ENCODE measurements at places on chromosomes 12 and 14. TPM values are rescaled to one million over a fixed set of nuclear protein-coding genes. Genes with fewer than 3 reads are reported as not detected.

DNA sequence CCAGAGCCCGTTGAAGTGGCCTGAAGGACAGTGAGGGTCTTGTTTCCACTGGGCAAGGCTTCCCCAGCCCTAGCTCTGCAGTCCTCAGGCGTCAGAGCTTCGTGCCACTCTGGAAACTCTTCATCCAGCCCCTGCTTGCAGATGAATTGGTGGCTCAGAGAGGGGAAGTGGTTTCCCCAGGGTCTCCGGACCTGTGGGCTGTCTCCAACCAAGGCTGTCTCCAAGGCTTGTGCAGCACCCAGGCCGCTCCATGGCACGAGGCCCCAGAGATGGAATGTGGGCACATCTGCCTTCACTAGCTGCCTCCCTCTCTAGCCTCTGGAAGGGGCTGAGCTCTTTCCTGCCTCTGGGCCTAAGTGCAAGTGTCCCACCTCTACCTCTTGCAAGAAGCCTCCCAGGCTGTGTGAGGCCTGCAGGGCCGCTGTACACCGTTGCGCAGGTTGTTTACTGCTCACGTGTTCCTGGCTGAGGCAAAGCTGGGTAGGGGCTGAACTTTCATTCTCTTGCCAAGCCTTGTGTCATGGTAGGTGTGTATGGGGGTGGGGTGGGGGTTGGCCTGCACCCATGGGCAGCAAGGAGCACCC, 11.1 kb downstream of the RIN3 start:
- no peak for DNase-seq

DNA sequence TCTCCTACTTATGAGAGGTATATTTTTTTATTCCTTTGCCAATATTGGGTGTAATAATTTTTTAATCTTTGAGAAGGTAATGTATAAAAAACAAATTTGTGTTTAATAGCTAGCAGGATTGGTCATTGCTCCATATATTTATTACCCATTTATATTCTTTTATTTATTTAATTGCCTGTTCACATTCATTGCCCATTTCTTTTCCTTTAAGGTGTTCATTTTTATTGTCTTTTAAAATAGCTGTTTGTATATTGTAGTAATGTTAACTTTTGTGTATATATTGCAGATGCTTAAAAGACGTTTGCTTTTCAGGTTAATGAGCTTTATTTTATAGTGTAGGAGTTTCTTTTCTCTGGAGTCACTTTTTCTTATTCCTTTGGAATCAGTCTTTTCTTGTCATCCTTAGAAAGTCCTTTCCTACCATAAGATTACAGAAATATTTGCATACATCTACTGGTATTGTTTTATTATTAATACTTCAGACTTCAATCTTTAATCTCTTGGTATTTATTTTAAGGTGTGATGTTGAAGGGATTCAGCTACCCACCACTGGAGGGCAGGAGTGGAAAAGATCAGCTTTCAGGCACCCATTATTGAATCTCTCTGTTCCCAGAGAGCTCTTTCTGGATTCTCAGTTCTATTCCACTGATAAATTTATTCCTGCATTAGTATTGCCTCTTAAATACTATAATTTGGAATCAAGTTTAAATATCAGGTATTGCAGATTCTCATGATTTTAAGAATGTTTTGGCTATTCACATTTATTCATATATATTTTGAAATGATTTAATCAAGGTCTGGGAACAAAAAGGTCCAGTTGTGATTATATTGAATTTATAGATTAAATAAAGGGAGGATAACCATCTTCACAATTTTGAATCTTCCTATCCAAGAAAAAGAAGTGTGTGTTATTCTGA, 17.3 kb downstream of the PPM1A start:
- no peak for DNase-seq

- no peak for DNase-seq
Measured at GRCh38 chr12:59548930-59549329, 46.9 kb upstream of the SLC16A7 start.

DNA sequence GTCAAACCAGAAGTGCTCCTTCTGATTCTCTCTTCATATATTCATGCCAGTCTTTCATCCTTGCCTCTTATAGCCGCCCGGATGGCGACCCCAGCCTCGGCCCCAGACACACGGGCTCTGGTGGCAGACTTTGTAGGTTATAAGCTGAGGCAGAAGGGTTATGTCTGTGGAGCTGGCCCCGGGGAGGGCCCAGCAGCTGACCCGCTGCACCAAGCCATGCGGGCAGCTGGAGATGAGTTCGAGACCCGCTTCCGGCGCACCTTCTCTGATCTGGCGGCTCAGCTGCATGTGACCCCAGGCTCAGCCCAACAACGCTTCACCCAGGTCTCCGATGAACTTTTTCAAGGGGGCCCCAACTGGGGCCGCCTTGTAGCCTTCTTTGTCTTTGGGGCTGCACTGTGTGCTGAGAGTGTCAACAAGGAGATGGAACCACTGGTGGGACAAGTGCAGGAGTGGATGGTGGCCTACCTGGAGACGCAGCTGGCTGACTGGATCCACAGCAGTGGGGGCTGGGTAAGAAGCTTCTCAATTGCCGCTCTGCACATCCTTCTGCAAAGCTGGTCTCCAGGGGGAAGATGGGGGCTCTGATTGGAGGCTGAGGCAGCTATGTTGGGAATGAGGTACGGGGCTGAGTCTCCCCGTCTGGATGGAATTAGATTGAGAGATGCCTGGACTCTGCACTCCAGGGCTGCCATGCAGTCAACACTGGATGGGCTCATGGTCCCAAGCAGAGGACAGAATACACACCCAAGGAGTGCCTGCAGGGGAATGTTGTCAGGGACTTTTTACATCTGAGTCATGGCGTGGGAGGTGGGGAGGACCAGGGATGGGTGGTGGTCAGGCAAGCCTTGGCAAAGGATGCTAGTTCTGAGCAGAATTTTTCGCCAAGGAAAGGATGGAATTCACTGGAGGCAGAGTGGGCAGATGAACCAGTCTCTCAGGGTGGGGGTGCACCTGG, 1.3 kb downstream of the BCL2L2 start:
- no peak for DNase-seq

DNA sequence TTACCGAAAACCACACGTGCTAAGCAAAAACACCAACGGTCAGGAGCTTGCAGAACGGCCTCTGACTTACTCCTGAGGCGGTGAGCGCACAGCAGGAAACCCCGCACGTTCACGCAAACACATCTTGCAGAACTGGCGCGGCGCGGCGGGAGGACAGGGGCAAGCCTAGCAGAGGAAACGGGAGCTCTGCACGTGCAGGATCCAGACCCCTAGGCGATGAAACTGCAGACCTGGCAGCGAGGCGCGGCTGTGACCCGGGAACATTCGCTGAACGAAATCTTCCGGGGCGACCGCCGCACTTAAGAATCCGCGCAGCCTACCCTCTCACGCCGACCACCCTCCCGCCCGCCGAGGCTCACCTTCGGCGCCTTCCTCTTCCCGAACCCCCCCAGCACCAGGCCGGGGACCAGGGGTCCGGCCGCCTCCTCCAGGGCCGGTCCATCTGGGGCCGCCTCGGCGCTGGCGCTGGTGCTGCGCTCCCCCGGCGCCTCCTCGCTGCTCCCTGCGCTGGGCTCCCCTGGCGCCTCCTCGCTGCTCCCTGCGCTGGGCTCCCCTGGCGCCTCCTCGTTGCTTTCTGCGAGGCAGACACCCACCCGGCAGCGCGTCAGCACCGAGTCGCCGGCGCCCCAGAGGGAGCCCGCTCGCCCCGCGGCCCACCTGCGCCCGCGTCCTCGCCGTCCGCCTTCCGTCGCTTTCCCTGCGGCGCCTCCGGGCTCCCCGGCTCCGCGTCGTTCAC, 615 bp downstream of the DDX51 start:
- no peak for DNase-seq

The RNASE3 gene
- total RNA-seq = not detected

The CLMN gene
- total RNA-seq = 200 TPM

- no peak for DNase-seq
Measured at GRCh38 chr12:88325076-88325815, 183.1 kb downstream of the TMTC3 start.

The VWF gene
- 72.9 TPM for total RNA-seq

- no peak for DNase-seq
Measured at GRCh38 chr12:122891661-122892525, 4.0 kb downstream of the VPS37B start.

The PSMC6 gene
- 68.1 TPM for total RNA-seq

The TGFB3 gene
- total RNA-seq = 5.7 TPM

DNA sequence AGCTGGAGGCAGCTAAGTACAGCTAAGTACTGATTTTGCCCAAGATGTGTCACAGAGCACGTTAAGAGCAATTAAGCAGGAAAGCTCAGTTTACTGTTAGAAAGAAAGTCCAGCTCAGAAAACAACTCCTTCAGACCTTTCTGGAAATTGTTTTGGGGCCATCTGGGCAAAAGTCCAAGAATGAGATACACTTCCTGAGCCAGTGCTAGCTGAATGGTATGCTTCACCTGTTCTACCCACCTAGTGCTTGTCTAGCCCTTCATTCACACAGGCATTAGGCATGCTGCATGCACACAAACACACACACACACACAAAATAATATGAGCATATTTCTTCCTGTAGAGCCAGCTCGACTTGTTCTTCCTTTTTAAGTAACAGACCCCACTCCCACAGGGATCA, 6.6 kb upstream of the IKZF4 start:
- no peak for DNase-seq

- no peak for DNase-seq
Measured at GRCh38 chr12:85509081-85509856, 229.2 kb downstream of the ALX1 start.

DNA sequence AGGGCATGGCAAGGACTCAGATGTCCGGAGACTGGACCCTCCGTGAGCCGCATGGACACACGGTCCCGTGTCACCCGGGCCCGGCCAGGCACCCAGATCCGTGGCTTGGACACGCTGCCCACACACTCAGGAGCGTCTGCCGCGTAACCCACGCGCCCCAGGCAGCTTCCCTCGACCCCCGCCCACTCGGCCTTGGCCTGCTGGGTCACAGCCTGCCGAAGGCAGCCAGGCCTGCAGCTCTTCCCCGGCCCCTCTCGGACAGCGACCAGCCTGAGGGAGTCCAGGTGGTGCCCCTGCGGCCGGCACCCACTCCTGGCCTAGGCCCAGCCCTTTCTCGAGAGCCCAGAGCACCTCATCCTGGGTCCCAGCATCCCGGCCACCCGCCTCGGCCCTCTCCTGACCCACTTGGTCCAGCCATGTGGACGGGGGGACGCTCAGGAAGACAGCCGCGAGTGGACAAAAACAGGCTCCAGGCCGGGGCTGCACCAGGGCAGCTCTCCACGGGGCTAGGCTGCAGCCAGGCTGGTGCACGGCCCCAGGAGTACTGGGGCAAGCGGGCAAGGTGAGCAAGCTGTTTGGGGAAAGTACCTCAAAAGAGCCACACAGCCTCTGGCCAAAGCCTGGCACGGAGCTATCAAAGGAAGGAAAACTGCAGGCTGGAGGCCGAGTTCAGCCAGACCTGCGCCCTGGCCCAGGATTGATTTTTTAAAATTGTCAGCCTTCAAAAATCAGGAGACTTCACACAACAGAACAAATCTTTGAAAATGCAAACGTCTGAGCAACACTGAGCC, 6.5 kb downstream of the AKT1 start:
- DNase-seq = no peak

Data from mucosa of descending colon (tissue), 3 donors.